ENCODE measurements at places on chromosomes 3 and 15.

- no peak for DNase-seq
Observed at GRCh38 chr3:27960133-27960532, 238.0 kb upstream of the EOMES start.

DNA sequence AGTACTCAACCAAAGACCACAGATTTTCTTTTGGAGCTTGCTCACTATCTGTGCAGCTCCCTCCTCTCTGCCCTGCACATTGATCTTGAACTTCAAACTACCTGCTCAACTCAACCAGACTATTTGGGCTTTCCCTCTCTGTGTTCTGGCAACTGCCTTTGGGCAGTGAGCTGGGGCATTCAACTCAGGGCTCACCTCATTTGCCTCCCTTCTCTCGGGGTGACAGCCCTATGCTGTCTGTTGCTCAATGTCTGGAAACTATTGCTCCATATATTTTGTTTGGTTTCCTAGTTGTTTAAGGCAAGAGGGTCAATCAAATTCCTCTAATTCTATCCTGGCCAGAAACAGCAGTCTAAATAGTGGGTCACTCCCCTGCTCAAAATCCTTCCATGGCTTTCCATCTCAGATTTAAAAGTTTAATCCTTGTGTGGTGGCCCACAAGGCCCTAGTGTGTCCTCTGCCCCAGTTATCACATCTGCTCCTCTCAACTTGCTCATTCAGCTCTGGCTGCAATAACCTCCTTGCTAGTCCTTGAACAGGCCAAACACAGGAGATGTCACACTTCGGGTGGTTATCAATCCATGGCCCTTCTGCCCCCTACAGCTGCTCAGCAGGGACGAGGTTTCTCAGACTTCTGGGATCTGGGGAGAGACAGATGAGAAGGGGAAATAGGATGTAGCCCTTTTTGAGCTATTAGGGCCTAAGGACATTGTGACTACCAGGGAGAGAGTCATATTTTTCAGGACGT lies 67.8 kb downstream of the SNRK start:
- no peak for DNase-seq

- no peak for DNase-seq
Observed at GRCh38 chr15:65862682-65863081, 6.6 kb upstream of the RAB11A start.

DNA sequence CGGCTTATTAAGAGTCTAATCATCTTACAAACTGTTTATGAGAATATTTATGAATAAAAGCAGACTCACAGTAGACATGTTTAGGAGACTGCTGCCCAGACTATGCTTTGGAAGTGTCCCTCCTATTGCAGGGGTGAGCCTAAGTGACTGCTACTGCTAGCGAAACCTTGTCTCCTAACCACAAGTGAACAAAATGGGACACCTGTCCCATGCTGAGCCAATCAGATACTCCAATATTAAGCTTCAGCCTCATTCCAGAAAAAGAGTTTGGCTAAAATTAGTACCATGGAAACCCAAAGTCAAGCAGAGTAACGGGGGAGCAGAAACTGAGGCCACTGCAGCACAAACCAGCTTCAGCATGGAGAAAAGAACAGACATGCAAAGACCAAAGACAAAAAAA lies 4.6 kb downstream of the DENND6A start:
- no peak for DNase-seq

DNA sequence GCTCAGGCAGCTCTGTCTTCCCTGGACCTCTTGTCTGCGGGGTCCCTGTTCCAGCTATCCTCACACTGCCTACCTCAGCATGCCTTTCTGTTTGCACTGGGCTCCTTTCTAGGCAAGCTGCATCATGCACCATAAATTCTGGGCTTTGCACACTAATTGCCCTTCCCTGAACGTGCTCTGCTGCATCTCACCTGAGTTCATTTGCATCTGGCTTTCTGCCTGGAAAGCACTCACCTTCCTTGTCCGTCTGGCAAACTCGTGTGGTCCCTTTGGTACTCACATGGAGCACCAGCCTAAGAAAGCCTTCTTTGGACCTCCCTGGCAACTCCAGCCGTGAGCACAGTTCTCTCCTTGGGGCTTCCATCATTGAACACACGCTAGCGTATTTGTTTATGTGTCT lies 365.6 kb downstream of the SV2B start:
- no peak for DNase-seq
